ENCODE measurements at places on chromosomes 12 and 14.
A peak's percentile ranks its signal among the peaks of the same experiment; 100 is the strongest.

- DNase-seq: no peak
Measured at GRCh38 chr12:18165422-18165871, 75.5 kb upstream of the RERGL start.

DNA sequence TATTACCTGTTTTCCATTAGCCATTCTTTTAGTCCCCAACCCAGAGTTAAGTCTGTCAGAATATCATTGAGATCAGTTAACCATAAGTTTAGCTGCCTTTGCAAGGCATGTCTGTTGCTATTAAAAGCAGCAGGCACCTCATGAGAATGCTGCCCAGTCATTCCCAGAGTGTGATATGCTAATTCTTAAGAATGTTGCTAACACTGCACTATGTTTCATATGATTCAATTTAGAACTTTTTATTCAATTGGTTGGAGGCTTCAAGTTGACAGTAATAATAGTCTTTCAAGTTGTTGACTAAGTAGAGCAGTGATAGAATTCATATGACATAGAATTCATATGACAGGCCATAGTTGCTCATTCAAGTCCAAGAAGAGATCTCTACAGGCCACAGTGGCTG is 292.3 kb downstream of the FUT8 start:
- DNase-seq: no peak

GRCh38 chr14:91885839-91886238 is 18.5 kb upstream of the TC2N start:
- no peak for DNase-seq

GRCh38 chr12:124369055-124369826 is 74.3 kb downstream of the RFLNA start:
- DNase-seq: peak; percentile 92

GRCh38 chr14:54300881-54301280 is 95.9 kb upstream of the CDKN3 start:
- DNase-seq: no peak

GRCh38 chr12:131113568-131114270 is 160.0 kb downstream of the ADGRD1 start:
- peak; percentile 52 for DNase-seq

Data from suprapubic skin (tissue), 4 donors.